Heart left ventricle (tissue), 16 donors: ENCODE measurements at places on chromosomes 12 and 14.

DNA sequence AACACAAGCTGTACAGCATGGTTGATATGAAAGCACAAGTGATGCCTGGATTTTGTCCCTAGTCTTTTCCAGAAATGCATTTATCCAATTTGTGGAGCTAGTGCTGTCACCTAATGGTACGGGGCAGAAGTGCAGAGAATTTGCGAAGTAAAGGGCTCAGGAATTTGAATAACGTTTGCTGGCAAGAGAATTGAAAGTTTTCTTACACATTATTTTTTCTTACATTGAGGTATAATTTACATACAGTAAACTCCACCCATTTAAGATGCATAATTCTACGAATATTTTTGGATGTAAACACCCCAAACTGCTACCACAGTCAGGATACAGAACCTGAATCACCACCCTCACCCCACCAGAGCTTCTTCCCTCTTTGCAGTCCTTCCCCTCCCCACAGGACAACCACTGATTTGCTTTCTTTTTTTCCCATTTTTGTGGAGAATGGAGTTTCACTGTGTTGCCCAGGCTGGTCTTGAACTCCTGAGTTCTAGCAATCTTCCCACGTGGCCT is 3.5 kb downstream of the AICDA start:
- no peak for DNase-seq

GRCh38 chr12:105698075-105698474 is 367.6 kb downstream of the C12orf75 start:
- no peak for DNase-seq

DNA sequence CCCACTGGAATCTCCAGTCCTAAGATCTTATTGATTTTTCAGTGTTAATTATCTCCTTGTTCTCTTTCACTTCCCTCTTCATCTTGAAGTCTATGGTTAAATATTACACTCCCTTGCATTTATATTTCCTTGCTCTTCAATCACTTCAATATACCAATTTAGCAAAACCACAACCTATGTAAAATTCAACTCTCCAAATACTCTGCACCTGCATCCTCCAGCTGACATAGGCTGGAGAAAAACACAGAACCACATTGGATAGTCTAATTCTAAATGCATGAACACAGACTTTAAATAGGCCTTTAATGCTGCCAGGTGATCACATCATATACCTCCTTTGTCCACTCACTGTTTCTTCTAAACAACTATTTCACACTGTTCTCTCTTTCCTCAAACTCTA is 253.8 kb upstream of the GARIN6 start:
- DNase-seq, result no peak

DNA sequence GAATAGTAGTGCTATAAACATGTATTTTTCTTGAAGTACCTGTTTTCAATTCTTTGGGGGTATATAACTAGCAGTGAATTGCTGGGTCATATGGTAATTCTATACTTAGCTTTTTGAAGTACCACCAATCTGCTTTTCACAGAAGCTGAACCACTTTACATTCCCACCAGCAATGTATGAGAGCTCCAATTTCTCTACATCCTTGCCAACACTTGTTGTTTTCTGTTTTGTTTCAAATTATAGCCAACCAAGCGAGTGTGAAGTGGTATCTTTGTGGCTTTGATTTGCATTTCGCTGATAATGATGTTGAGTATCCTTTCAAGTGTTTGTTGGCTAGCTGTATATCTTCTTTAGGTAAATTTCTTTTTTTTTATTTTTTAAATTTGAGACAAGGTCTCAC is 95.7 kb downstream of the PAPLN start:
- DNase-seq, result no peak

- DNase-seq, result peak; percentile 61
Observed at GRCh38 chr14:68451696-68452373, 341.0 kb downstream of the ZFP36L1 start.
